ENCODE measurements at places on chromosomes 3 and 15.
A peak's percentile ranks its signal among the peaks of the same experiment; 100 is the strongest.

DNA sequence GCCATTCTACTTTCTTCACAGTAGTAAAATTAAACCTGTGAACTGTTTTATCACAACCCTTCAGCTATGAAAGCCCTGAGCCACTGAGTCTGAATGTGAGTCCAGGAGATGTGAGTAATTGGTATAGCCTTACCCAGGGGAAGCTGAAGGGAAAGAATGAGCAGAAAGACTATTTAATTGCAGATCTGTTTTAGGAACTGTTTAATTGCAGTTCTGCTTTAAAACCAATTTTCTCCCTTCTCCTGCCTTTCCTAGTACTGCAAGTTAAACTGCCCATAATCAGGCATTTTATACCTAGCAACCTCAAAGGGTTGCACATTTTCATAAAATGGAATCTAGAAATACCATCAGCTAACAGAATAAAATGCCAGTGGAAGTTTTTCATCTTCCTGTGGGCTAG lies 476.7 kb downstream of the OCA2 start:
- no peak for DNase-seq

DNA sequence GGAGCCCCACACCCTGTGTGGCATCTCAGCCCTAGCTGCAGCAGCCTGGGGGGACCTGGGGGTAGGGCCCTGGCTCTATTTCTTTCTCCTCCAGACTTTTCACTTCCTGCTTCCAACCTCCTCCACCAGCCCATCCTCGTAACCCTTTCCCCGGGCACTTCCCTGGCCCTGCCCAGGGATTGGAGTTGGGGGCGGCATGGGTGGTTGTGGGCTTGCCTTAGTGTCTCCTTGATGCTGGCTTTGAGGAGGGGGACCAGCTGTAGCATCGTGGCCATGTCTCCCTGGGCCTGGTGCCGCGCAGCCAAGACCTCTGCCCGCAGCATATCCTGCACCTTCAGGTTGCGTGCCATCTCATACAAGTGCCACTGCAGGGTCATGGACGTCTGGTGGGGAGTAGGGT lies 28.1 kb downstream of the CYP11A1 start:
- no peak for DNase-seq

GRCh38 chr3:42844412-42844713 lies 31.3 kb downstream of the CYP8B1 start:
- DNase-seq, result no peak

- no peak for DNase-seq
Measured at GRCh38 chr15:64361259-64361658, 5.3 kb upstream of the CSNK1G1 start.

DNA sequence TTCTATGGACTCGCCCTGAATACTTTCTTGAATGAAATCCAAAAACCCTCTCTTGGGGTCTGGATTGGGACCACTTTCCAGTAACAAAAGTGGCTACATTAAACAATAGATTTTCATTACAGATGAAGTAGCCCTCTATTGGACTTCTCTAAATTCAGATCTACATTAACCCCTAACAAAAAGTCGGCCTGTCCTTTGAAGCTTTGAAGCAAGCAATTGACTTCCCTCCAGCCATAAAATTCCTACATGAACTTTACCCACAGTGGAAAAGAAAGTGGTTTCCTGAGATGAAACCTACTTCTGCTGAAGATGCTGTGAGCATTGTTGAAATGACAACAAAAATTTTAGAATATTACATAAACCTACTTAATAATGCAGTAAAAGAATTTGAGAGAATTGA lies 967.1 kb upstream of the ROBO1 start:
- DNase-seq, result no peak

- DNase-seq, result no peak
Measured at GRCh38 chr3:144197116-144197515, 225.5 kb downstream of the DIPK2A start.

GRCh38 chr15:72541674-72542073 lies 67.5 kb downstream of the ARIH1 start:
- no peak for DNase-seq

DNA sequence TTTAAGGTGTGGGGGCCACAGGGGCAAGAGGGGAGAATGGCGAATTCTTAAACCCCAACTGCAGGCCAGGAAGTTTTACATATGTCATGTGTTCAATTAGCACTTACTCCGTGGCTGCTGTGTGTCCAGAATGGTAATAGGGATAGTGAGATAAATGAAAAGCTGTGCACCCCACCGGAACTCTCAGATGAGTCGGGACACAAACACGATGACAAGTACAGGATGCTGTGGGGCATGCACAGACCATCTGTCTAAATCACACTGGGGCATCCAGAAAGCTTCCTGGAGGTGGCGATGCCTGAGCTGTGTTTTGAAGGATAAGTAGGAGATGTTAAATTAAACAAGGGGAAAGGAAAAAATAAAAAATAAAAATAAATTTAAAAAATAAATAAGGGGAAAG lies 18.3 kb upstream of the TMEM158 start:
- DNase-seq, result no peak

DNA sequence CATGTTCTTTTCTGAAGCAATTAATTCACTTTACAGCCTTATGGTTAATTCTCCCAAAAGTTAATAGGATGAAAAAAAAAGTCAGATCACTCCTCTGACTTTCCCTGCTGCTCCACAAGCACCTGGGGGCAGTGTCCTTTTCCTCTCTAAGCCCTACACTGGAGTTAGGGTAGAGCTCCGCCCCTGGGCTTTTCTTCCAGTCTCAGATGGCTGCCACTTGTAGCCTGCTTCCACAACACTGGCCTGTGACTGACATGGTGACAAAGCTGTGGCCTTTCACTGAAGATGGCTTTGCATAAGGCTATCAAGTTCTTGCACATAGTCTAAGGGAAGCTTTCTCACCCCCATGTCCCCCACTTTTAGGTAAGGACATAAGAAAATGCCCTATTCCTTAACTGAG lies 1.3 kb upstream of the MON1A start:
- peak; percentile 2 for DNase-seq

- no peak for DNase-seq
Measured at GRCh38 chr3:15325228-15325627, 7.2 kb downstream of the SH3BP5 start.

- no peak for DNase-seq
Measured at GRCh38 chr15:33535135-33535534, 224.4 kb downstream of the RYR3 start.

- no peak for DNase-seq
Measured at GRCh38 chr3:60708191-60708975, 542.9 kb downstream of the FHIT start.

GRCh38 chr3:51953445-51953844 lies 1.7 kb upstream of the GPR62 start:
- DNase-seq, result peak; percentile 51

GRCh38 chr3:112302150-112302830 lies 8.3 kb upstream of the SLC9C1 start:
- DNase-seq, result no peak

DNA sequence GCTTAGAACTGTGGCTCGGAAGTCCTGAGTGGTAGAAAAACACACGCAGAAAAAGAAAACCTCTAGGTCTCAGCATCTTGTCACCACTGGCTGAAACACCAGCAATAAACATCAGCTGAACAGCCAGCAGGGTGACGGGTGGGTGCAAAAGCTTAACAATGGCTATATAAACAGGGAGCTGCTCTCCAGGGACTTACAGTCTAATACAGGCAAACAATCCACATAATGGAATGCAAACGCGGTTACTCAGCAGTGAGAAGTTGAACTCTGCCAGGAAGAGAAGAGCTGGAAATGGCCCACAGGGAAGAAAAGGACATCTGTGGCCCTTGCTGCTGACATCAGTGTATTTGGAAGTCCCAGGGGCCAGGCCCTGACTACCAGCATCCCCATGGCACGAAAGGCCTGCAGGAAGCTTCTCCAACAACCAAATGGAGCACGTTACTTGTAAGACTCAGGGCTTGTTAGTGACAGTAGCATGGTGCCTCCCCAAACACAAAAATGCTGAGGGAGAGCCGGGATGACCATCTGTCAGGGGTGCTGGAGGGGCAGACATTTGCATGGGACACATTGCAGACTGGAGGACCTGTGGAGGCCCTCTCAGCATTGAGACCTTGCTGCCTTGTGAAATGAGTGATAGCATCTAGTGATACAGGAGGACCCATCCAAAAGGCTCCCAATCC lies 3.0 kb downstream of the HEG1 start:
- no peak for DNase-seq

DNA sequence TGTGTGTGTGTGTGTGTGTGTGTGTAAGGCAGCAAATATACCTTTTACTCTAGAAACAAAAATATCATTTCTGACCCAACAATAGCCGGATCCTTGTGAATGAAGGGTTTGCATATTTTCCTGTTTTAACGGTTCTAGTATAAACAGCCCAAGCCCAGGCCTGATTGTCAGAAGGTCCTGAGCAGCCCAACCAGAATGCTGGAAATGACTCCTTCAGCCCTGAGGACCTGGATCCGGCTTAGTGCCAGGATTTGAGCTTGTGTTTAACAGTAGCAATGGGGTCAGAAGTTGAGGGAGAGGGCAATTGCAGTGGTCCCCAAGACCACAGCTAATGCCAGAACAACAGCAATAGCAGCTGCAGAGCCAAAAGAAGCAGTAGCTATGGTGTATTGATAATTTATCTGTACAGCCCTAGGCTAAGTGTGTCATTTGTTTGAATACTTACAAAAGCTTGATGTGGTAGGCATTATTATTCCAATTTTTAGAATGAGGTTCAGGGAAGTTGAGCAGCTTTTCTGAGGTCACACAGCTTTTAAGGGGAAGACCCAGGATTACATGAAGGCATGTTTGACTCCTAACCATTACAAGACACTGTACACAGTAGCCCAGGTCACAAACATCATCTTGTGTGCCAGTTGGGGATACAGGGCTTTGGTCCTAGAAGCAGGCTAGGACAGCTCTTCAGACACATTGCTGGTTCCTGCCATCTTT lies 12.8 kb downstream of the FOXL2 start:
- no peak for DNase-seq

GRCh38 chr3:190323246-190323626 lies 990 bp upstream of the CLDN1 start:
- DNase-seq, result no peak

DNA sequence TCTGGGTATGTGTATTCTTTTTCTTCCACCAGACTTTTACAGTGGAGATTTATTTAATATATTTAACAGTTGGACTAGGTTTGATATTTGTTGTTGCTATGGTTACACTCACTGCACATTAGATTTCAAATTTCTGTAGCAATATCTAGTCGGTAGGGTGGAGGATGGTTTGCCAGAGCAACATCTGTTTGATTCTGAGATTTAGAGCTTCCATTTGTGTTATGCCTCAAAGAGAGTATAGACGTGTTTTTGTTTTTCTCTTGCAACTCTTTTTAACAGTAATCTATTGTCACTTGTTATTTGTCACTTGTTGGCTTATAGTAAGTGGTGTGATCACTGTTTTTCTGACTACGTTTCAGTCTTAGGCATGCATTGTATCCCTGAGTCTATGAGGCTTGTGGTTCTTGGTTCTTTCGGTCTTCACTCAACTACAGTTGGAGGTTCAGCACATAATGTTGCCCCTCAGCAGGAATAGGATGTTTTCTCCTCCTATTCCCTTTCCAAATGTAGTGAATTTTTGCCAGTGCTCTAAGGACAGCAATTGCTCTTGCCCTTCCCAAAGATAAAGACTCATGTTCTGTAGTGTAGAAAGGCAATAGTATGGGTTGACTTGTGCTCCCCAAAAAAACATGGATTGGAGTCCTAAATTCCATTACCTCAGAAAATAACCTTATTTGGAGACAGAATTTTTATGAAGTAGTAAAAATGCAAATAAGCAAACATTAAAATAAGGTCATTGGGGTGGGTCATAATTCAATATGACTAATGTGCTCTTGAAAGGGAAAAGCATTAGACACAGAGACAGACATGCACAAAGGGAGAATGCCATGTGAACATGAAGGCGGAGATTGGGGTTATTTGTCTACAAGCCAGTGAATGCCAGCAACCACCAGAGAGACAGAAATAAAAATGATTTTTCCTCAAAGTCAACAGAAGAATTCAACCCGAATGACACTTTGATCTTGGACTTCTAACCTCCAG lies 692.1 kb downstream of the DIPK2A start:
- no peak for DNase-seq

GRCh38 chr3:114879059-114880031 lies 267.7 kb downstream of the ZBTB20 start:
- no peak for DNase-seq

DNA sequence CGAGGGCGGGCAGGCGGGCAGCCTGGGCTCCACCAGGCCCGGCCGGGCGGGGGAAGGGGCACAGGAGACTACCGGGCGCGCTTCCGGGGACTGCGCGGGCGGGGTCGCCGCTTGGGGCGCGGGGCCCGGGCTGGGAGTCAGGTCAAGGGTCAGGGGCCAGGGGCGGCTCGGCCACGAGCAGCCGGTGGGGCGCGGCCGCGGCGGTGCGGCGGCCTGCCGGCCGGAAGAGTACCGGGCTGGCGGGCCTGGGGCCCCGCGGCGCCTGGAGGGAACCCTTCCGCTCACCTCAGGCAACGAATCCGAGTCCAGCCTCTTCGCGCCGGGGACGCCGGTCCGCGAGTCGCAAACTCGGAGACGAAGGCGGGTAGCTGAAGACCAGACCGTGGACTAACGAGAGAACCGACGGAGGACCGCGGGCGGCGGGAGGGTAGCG lies 225 bp downstream of the RHOA start:
- no peak for DNase-seq

DNA sequence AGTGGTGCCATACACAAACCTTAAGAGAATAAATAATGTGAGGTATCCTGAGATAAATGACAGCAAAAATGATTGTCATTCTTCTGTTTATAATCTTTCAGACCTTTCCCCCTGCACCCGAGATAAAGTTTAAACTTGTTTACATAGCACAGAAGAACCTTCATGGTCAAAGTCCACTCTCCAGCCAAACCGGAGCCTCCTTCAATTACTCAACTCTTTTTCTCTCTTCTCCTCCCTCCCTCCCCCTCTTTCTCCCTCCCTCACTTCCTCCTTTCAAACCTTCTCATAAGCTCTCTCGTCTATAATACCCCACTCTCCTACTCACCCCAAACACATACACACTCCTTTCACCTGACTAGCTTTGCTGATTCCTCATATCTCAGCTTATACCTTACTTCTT lies 198.9 kb downstream of the EFHB start:
- no peak for DNase-seq

- no peak for DNase-seq
Measured at GRCh38 chr3:31752305-31753049, 219.8 kb downstream of the STT3B start.

DNA sequence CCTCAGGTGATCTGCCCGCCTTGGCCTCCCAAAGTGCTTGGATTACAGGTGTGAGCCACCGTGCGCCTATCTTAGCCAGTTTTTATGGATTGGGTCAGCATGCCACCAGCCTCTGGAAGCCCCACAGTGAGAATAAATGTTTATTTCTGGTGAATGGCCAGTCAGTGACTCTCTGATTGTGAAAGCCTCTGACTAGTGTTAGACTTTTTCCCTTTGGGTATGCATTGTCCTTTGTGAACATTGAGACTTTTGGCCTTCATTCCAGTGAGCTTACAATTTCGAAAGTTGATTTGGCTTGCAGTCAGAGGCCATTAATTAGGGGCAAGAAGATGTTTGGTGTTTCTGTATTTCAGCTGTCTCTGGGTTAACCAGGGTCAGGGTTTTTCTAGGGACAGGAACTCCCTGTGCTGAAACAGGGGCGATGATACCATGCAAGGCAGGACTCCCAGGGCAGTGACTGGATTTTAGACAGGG lies 274.5 kb upstream of the C2CD4B start:
- no peak for DNase-seq
